ENCODE measurements at places on chromosomes 12 and 14. TPM values are rescaled to one million over a fixed set of nuclear protein-coding genes. Genes with fewer than 3 reads are reported as not detected.

Gene GZMB
- not detected for polyA plus RNA-seq

Gene RNF212B
- not detected for polyA plus RNA-seq

Gene BEST3
- not detected for polyA plus RNA-seq

Gene LRTM2
- polyA plus RNA-seq = not detected

Gene HVCN1
- polyA plus RNA-seq = 1.2 TPM

Gene VPS37B
- 0.97 TPM for polyA plus RNA-seq

Gene SERPINA9
- polyA plus RNA-seq = not detected

Gene ANO4
- polyA plus RNA-seq = 215 TPM

Gene PROX2
- polyA plus RNA-seq = 0.18 TPM

Gene LIN52
- 13.1 TPM for polyA plus RNA-seq

Gene LGR5
- polyA plus RNA-seq = not detected

Gene EIF2S3B
- 0.67 TPM for polyA plus RNA-seq

Gene DPPA3
- polyA plus RNA-seq = not detected

Gene PPFIA2
- 41.8 TPM for polyA plus RNA-seq

Gene DENND5B
- 30.1 TPM for polyA plus RNA-seq

Gene DLK1
- polyA plus RNA-seq = not detected
